ENCODE measurements at places on chromosomes 2 and 18.

- no peak for DNase-seq
Measured at GRCh38 chr18:36355511-36355910, 58.0 kb downstream of the FHOD3 start.

GRCh38 chr2:65070856-65071255 is 14.6 kb downstream of the CEP68 start:
- DNase-seq, result no peak

DNA sequence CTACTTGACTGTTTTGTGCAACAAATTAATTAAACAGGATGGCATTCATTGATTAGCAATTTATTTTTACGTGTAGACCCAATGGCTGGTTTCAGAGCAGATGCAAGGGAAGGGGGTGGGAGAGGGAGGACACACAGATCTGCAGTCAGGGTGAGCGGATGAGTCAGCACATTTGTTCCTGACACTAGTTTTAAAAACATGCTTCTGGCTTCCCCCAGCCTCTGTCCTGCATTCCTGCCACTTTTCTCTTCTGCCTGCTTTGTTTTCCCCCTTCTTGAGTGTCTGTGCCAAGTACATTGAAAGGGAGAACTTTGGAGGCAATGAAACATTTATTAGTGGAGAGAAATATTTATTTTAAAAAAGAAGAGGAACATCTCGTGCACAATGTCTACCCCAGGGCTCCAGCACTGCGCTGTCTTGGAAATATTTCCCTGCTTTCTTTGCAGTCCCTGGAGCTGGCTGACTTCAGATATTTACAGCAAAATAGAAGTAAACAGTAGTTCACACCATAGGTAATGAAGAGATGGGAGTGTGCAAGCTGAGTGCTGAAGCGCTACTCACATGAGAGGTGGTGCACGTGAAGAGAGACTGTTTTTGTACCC is 52.2 kb downstream of the NRP2 start:
- no peak for DNase-seq

DNA sequence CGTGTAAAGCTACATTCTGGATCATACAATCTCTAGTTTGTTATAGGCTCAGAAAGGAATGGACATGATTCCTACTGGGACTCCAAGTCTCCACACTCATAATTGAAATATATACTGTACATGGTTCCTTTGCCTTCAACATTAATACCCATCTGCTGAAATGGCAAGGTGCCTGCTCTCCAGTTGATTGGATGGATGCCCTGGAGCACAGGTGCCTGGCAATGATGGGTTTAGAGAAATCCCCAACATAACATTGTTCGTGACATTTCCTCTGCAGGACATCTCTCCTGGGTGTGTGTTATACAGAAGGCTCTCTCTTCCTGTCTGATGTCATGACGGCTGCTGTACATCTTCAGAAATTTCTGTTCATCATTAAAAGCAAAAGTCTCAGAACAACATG is 449.7 kb upstream of the CWC22 start:
- no peak for DNase-seq

DNA sequence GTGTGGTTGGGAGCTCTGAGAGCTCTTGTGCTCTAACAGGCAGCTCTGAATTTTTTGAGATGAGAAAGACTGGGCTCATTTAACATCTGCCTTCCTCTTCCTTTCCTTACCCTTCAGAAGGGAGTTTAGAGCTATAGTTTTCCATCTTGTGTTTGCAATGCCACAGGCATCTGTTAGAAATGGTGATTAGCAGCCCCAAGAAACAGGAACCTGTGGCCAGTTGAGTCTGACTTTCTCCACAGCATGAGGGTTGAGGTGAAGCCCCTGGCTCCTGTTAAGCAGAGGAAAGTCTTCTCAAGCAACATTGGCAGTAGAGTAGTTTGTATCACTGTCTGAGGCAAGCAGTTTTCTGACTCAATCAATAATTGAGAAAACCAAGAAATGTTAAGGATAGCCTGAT is 577.4 kb downstream of the ZEB2 start:
- no peak for DNase-seq

DNA sequence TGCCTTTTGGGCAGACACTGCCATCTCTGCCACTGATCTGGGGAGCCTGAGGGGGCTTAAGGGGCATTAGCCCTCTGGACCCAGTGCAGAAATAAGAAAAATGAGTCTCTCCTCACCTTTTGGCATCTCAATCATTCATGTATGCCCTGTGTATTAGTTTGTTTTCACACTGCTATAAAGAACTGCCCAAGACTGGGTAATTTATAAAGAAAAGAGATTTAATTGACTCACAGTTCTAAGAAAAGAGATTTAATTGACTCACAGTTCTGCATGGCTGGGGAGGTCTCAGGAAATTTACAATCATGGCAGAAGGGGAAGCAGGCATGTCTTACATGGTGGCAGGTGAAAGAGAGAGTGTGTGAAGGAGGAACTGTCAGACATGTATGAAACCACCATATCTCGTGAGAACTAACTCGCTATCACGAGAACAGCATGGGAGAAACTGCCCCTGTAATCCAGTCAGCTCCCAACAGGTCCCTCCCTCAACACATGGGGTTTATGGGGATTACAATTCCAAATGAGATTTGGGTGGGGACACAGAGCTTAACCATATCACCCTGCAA is 21.5 kb downstream of the GKN2 start:
- no peak for DNase-seq

- DNase-seq, result no peak
Measured at GRCh38 chr18:34956663-34957062, 84.5 kb upstream of the MAPRE2 start.

DNA sequence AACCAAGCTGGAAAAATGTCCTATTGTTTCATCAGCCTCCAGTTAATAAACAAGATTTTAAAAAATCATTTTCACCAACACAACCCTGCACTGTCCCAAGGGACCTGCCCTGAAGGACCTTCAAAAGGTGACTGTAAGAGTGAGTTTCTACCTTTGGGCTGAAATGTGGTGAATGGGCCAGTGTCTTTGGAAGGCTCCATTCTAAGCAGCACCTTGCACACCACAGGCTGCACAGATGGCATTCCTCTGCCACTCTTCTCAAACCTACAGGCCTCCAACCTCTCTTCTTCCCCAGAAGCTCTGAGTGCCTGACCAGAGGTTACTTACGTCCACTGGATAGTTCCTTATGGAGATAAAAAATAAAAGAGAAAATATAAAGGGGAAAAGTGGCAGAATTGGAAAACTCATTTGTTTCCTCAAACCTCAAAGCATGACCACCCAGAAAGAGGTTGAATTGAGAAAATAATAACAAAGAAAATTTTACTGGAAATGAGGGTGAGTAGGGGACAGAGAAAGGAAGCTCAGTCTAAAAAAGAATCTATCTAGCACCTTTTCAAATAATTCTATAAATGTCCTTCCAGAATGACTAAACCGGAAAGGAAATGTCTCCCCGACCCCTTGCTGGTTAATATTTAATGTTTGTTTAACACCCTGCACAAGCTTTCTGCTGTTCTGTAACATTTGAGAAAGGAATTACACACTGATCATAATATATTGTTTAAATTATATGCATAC is 175.7 kb downstream of the METTL4 start:
- DNase-seq, result no peak

DNA sequence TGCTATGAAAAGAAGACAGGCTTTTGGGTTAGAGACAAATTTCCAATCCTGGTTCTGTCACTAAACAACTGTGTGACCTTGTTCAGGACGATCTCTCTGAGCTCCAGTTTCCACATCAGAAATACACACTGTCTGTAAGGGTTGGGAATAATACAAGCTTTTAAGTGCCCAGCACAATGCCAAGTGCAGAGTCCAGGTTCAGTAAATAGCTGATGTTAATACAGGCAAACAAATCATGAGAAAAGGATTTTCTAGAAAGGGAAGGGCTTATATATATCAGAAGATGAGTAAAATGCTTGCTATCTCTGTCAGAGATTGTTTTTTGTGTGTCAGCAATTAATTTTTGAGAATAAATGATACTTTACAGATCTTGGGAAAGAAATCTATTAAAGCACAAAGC is 388.3 kb downstream of the NBAS start:
- no peak for DNase-seq

- no peak for DNase-seq
Measured at GRCh38 chr2:164000176-164000575, 264.4 kb upstream of the FIGN start.

- no peak for DNase-seq
Measured at GRCh38 chr2:198178766-198179165, 374.4 kb downstream of the PLCL1 start.
